ENCODE measurements at places on chromosomes 2 and 18.

DNA sequence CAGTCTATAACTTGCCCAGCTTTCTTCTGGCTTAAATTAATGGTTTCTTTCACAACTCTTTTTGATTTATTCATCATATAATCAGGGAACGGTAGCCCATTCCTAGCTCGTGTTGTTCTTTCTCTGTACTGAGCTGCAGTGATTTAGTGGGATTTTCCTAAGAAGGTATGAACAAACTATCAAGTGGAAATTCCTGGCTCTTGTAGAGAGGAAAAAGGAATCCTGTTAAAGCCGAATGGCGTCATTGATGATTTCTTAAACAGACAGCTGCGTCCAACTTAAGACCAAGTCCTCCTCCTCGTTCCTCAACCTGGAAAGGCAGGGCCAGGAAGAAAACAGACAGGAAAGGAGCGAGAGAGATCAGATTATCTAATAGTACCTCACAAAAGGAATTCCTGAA is 69.2 kb upstream of the CABLES1 start:
- DNase-seq: no peak

DNA sequence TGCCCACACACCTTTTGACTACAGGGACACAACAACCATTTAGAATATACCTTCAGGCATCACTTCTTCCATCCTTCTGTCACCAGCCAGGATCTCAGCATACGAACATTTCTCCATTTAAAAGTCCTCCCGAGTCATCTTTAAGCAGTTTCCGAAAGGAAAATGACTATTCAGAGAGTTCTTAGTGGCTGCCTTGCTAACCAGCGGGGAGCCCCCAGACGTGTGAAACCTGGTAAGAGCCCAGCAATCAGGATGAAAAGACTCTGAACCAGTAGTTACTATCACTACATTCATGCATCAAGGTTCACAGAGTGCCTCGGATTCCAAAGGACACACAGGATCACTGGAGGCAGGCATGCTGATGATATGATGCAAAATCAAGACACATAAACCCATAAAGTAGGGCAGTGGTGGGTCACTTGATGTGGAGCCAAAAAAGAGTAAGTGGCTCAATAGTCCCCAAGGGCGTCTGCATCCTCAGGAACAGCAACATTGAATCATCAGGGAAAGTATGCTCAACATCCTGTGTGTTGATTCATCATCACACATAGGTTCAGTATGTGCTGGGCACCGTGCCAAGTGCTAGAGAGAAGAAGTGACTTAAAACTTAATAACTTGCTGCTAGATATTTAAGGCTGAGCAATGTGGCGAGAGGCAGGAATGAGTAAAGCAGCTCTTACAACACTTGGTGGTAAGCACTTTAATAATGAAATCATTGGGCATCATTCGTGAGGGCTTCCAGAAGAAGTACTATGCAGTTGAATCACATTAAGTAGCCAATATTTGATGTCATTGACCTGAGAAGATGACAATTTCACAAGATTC is 4.4 kb downstream of the CCL20 start:
- peak; percentile 84 for DNase-seq

DNA sequence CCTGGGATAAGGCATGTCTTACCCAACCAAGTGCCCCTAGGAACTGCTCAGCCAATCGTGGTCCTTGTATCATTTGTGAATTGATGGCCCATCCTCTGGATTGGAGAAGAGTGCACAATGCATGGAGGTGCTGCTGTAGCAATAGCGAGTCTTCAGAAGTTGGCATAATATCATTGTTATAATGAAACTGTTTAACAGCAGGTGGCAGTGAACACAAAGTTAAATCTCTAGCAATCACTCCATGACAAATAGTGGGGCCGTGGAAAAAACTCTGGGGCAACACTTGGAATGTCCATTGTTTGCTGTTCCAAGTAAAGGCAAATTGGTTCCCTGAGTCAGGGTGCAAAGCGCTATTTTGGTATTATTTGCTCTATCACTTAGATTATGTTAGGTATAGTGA is 11.4 kb downstream of the REG1A start:
- no peak for DNase-seq

GRCh38 chr18:459814-460593 is 40.5 kb downstream of the COLEC12 start:
- DNase-seq: no peak

DNA sequence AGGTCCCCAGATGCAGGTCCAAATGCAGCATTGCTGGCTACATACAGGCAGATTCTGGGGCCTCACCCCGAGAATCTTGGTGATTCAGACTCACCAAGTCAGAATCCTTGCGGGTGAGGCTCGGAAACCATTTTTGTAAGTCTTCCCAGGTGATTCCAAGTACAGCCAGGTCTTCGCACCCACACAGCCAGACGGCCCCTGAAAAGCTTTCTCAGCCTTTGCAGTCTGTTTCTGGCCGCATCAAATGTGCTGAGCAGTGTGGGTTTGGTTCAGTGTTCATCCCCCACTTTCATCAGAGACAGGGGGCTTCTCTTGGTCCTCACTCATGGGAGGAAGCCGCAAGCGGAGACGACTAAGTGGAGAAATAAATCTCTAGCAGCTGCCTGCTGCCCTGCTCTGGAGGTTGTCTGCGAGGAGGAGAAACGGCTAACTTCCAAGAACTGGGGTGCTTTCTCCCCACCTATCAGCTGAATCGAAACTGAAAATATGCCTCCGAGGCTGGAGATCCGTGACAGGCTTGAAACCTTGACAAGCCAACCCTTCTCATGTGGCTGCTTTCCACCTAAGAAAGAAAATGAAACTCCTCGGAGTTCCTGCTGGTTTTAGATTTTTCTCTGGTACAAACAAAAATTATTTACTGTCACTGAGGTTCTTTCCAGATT is 8.9 kb upstream of the TMEM185B start:
- peak; percentile 58 for DNase-seq

GRCh38 chr2:211367711-211368110 is 811.3 kb downstream of the CPS1 start:
- DNase-seq: no peak

DNA sequence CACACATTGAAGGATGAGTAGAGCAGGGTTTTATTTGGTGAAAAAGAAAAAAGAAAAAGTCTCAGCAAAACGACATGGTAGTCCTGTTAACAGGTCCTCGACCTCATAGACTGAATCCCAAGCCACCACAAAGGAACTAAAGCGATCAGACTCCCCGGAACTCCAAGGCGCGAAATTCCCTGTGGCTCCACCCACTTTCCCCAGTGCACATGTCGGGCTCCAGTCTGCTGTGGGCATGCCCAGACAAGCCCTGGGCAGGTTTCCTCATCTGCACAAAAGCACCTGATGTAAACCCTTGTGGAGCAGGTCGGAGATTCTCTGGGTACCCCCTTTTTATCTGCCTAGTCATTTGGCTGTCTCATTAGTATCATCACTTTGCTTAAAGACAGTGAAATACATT is 170.7 kb upstream of the FSIP2 start:
- DNase-seq: no peak

DNA sequence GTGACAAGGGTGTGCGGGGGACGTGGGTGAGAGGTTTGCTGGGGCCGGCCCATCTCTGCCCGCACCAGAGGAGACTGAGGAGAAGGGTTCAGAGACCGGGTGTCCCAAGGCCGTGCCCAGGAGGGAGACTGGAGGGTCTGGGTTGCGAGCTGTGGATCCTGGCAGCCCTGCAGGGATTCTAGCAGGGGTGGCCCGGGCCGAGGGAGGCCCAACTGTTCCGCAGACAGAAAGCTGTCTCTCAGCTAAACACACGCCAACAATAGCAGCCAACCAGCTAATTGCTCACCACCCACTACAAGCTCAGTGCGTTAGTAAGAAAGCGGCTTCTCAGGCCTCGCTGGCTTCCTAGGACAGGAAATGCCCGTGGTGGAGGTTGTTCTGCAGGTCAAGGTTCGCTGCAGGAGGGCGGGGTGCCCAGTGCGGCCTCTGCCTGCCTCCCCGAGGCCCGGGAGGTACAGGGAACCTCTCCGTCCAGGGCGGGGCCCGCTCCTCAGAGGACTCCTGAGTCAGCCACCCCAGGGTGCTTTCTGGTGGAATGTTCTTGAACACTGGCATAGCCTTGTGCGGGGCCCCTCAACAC is 282.0 kb upstream of the PXDN start:
- DNase-seq: peak; percentile 33

DNA sequence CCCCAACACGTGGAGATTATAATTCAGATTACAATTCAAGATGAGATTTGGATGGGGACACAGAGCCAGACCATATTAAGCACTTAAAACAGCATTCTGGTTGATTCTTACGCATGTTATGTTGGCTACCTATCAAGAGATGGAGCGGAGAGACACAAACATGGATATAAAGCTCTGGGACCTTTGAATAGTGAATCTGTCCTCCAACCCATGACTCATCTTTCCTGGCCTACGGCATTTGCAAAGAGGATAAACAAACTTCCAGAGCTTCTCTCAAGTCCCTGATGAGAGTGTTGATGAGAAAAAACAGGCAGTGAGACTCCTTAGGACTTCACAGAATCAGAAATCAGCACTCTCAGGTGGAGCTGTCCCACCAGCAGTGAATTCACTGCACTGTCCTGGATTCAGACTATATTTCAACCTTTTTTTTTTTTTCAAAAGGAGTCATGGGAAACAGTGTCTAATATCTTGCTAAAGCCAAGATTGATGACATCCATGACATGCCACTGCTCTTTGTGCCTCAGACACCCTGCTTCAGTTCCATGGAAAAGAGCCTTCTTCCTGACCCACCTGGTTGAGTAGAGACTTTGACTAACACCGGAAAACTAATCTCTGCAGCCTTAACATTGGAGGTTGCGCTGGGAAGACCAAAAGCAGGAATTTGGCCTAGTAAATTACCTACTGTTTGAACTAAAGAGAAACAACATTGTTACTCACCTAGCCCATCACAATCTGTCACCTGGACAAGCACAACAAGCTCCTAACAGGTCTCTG is 62.1 kb upstream of the NPAS2 start:
- no peak for DNase-seq

GRCh38 chr2:60498816-60499429 is 54.5 kb downstream of the BCL11A start:
- DNase-seq: no peak

DNA sequence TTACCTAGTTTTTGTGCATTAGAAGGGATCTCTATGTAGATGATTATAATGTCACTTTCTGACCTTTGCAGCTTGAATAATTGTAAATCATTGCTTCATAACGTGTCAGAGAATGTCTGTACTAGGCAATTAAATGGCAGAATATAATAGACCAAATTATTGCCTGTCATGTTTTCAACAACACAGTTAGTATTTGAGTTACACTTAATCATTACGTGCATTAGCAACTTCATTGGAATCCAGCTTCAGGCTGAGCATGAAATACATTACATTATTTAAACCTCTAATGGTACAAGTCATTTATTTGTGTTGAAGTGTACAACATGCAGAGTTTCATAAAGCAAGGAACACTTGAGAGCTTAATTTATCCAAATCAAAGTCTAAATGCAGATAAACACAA is 48.0 kb downstream of the ZNF407 start:
- no peak for DNase-seq

GRCh38 chr2:51981783-51982182 is 949.9 kb upstream of the NRXN1 start:
- no peak for DNase-seq

DNA sequence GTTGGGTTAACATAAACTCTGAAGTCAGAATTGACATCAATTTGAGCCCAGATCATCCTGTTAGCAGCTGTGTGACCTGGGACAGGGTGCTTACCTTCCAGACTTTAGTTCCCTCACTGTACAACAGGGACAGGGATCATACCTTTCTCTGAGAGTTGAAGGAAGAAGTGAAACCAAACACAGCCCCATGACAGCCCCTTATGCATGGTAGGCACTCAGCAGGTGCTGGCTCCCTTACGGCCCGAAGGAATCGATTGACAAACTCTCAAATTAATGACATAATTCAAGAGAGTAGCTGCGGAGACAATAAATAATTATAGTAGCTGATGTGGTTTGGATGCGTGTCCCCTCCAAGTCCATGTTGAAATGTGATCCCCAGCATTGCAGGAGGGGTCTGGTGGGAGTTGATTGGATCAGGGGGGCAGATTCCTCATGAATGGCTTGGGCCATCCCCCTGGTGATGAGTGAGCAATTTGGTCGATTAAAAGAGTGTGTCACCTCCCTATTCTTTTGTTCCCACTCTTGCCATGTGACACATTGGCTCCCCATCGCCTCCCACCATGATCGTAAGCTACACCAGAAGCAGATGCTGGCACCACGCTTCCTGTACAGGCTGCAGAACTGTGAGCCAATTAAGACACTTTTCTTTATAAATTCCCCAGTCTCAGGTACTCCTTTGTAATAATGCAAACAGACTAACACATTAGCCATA is 72.4 kb downstream of the ODC1 start:
- no peak for DNase-seq

All from transverse colon (tissue), 4 donors.